ENCODE measurements at places on chromosomes 11 and 22.
A peak's percentile ranks its signal among the peaks of the same experiment; 100 is the strongest.

GRCh38 chr22:24077416-24077815, 66.3 kb downstream of the CABIN1 start:
- DNase-seq = no peak

DNA sequence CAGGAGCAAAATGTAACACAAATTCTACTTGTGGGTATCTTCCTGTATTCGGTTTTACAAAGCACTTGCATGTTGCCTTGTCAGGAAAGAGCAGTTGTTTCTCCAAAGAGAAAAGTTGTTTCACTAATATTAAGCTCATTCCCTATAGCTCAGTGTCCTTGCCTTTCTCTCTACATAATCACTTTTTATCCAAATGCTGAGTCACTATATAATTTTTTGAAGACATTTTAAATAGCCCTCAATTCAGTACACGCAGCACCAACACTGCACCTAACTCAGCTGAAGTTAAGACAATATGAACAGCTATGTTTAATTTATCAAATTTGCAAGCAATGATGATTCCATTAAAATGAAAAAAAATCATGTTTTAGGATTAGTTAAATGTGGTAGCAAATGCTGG, 14.5 kb upstream of the MRTFA start:
- DNase-seq = no peak

DNA sequence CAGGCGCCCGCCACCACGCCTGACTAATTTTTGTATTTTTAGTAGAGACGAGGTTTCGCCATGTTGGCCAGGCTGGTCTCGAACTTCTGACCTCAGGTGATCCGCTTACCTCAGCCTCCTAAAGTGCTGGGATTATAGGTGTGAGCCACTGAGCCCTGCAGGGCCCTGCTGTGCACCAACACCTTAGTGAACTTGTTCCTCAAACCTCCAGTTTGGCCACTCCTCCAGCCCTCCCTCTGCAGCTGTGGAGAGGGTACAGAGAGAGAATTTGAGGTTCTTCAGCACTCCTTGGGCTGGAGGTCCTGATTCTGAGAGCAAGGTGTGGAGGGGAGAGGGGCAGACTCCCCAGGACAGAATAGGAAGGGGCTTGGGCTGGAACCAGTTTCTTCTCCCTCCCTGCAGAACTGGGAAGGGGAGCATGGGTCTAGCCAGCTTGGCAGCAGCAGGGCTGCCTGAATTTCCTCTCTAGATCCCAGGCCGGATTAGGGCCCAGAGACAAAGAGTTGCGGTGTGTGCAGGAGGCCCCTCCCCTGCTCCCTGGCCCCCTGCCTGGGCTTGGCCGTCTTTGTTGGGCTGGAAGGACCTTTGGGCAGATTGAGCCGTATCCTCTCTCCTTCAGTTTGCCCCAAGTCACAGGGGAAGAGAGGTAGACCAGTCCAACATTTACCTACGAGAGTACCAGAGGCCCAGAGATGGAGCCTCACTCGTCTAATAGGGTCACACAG, 2.3 kb upstream of the PEX16 start:
- no peak for DNase-seq

- no peak for DNase-seq
Observed at GRCh38 chr11:103499710-103500340, 390.6 kb downstream of the DYNC2H1 start.

- no peak for DNase-seq
Observed at GRCh38 chr11:132528181-132528580, 1004.1 kb downstream of the OPCML start.

DNA sequence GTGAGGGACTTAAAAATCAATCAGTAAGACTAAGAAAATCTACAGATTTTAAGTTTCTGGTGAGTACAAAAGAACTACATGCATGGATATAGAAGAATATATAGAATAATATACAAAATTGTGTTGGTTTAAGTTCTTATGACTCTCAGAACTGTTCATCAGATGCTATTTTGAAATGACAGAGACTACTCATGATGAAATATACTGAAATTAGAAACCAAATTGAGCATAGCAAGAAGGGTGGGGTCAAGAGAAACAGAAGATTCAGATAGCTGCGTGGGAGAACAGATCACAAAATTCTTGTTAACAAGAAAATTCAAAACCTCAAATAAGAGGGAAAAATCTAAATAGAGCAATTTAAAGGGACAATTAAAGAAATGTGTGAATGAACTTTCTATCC, 2125.3 kb upstream of the RAG2 start:
- no peak for DNase-seq

- no peak for DNase-seq
Observed at GRCh38 chr22:47022475-47022874, 260.0 kb downstream of the TBC1D22A start.

GRCh38 chr11:72621008-72621610, 53.1 kb downstream of the PDE2A start:
- no peak for DNase-seq

GRCh38 chr11:79404325-79404724, 36.5 kb downstream of the TENM4 start:
- no peak for DNase-seq

GRCh38 chr22:30902496-30903357, 65.8 kb downstream of the MORC2 start:
- DNase-seq = no peak

- DNase-seq = no peak
Observed at GRCh38 chr22:50176850-50177536, 6.5 kb downstream of the PANX2 start.

DNA sequence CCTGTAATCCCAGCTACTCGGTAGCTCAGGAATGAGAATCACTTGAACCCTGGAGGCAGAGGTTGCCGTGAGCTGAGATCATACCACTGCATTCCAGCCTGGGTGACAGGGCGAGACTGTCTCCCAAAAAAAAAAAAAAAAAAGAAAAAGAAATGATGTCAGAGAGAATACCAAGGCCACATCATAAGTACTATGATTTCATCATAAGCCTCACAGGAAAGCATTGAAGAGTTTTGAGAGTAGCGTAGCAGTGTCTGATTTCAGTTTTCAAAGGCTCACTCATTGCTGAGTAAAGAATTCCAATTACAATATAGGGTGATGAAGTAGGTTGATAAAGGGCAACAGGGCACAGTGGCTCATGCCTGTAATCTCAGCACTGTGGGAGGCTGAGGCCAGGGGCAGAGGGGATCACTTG, 88.8 kb downstream of the MRTFA start:
- DNase-seq = no peak

DNA sequence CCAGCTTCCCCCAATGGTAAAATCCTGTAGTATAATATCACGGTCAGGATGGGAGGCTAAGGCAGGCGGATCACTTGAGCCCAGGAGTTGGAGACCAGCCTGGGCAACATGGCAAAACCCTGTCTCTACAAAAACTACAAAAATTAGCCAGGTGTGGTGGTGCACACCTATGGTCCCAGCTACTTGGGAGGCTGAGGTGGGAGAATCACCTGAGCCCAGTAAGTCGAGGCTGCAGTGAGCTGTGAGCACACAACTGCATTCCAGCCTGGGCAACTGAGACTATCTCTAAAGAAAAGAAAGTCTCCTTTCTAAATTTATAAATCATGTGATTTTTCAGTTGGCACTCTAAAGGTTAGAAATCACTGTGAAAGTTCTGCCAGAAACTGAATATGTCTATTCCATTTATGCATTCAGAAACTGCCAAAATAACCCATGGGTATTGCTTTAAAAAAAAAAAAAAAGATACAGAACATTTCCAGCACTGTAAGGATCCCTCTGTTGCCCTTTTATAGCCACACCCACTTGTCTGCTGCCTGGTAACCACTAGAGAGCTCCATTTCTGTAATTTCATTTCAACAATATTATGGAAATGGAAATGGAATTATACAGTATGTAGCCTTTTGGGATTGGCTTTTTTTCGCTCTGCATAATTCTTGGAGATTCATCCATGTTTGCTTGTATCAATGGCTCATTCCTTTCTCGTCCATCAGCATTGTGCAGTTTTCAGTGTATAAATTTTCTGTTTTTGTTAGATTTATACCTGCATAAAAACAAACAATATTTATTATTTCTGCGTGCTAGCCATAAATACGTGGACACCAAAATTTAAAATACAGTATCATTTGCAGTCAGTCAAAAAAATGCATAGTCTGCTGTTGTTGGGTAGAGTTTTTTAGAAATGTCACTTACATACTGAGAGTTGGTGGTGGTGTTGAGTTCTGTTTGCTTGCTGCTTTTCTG, 9.4 kb downstream of the CDC45 start:
- no peak for DNase-seq

- DNase-seq = no peak
Observed at GRCh38 chr22:50012211-50013181, at the start of gene IL17REL. Gene IL17REL, minus strand, starts transcription at chr22:50012765. Its CDS starts 119 bp downstream, at chr22:50012646.

GRCh38 chr11:29963796-29964195, 53.0 kb downstream of the KCNA4 start:
- no peak for DNase-seq

DNA sequence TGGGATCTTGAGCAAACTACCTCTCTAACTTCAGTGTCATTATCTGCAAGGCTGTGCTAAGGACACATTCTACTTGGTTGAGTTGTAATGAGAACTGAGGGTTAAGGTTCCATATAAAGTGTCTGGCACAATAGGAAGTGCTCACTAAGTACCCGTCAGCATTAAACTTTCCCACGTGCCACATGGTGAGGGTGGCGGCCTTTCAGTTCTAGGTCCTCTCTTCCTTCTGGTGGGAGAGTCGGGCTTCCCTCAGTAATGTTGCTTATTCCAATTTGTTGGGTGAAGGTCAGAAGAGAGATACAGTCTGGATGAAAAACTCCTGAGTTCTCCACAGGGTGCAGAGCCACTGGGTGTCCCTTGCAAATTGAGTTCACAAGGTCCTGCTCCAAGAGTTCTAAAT, 4.6 kb upstream of the CD6 start:
- no peak for DNase-seq

DNA sequence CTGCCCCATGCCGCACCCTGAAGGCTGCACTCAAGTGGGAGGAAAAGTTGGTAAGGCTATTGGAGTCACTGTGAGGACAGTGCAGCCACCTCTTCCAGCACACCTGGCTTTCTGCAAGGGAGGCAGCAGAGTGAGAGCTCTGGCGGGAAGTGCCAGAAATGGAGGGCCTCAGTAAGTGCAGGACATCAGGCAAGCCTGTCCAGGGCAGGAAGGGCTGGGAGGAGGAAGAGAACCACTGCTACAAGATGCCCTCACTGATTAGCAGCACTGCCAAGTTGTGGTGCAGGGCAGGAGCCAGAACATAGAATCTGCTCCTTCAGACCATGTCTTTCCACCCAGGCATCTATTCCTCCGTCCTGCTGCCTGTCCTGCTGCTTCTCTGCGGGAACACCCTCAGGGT, 61.2 kb upstream of the CLTCL1 start:
- no peak for DNase-seq

DNA sequence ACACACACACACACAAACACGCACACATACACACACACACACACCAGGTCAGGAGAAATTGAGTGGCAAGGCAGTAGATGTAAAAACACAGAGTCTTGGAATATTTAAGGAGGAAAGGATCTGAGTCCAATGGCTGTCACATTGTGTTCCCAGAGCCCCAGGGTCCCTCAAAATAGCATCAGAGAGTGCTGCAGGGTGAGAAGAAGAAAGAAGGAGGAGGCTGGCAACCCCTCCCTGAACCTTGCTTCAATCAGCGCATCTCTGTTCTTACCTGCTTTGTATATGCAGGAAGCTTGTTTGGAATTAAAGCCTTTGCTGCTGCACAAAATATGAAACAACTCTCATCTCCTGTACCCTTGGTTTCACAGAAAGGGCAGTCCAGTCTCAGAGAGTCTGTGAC, 406.5 kb downstream of the MIAT start:
- no peak for DNase-seq

DNA sequence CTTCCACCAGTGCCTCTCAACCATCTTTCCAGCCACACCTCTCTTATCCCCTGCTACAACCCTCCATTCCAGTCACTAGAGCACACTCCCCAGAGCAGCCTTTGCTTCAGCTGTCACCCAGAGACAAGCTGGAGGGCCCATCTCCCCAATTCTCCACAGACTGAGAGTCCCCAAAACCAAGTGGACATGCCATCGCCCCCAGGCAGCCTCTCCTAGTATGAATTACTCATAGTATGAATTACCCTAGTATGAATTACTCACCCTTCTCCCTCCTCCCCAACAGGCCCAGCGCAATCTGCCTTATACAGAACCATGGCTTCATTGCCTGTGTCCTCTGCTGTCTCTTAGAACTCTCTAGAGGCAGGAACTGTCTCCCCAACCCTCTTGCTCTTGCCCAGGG, 24.8 kb downstream of the MYH9 start:
- no peak for DNase-seq

DNA sequence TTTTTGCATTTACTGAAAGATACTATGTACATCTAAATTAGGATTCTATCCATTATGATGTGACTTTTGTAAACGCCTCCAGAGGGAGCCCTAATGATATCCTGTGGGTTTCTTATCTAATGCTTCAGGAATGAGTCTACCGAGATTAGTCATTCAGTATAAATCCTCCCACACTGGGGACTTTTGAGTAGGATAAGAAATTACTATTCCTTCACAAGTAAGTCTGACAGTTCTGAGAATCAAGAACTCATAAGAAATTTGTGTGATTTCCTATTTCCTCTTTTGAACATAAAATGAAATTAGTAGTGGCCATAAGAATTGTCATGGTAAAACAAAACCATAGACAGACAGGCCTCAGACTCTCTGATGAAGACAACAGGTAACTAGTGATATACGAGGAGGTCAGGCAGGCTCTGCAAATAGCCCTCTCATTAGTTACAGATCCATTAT, 10.0 kb upstream of the OR5M1 start:
- no peak for DNase-seq

DNA sequence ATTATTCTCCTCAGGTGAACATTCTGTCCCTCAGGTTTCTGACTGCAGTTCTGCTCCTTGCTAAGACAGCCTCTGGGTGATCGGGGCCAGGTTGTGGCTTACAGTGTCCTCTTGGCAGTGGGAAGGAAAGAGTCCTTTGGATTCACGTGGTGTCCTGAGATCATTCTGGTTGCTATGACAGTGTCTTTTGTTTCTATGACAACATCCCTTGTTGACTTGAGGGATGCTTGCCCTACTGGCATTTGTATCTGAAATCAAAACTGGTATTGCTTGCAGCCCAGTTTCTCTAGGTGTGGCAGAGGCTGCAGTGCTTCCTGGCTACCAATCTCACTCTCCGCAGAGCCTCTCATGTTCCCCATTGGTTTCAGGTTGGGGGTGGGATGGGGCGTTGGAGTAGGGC, 151.8 kb upstream of the CCDC90B start:
- peak; percentile 3 for DNase-seq

DNA sequence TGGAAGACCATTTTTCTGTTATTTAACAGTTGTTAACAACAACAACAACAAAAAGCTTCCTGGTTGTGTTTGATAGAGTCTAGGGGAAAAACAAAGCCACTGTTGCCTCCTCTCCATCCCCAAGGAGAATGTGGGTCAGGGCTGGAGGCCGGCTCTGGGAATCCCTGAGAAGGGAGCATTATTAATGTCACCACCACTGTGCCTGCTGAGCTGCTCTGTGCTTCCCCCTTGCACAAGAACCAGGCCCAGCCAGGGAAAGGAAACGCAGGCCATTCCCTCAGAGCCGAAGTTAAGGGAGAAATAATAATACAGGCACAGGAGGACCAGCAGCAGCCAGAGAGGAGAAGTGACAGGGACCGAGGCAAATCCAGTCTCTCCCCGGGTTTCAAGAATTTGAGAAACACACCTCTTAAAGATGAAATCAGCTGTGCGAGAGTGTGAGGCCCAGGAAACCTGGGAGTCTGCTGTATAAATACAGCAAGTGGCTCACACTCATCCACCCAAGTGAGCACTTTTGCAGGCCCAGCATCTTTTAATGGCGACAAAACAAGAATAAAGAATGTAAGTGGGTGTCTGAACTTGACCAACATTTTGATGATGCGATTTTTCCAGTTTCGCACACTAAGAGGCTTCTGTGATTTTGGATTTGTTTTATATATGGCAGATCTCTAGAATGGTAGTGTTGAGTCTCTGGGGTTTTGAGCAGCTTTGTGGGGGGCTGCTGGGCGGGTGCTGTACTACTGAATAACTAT, 539.2 kb downstream of the NTM start:
- no peak for DNase-seq
